ENCODE measurements at places on chromosomes 13 and 19. TPM values are rescaled to one million over a fixed set of nuclear protein-coding genes. Genes with fewer than 3 reads are reported as not detected.
A peak's percentile ranks its signal among the peaks of the same experiment; 100 is the strongest.

GRCh38 chr19:16417660-16418596, 53.8 kb downstream of the EPS15L1 start:
- peak; percentile 87 for DNase-seq

- no peak for DNase-seq
Measured at GRCh38 chr13:75506018-75506417, 24.0 kb upstream of the TBC1D4 start.

Gene PIAS4
- total RNA-seq = 13.7 TPM

DNA sequence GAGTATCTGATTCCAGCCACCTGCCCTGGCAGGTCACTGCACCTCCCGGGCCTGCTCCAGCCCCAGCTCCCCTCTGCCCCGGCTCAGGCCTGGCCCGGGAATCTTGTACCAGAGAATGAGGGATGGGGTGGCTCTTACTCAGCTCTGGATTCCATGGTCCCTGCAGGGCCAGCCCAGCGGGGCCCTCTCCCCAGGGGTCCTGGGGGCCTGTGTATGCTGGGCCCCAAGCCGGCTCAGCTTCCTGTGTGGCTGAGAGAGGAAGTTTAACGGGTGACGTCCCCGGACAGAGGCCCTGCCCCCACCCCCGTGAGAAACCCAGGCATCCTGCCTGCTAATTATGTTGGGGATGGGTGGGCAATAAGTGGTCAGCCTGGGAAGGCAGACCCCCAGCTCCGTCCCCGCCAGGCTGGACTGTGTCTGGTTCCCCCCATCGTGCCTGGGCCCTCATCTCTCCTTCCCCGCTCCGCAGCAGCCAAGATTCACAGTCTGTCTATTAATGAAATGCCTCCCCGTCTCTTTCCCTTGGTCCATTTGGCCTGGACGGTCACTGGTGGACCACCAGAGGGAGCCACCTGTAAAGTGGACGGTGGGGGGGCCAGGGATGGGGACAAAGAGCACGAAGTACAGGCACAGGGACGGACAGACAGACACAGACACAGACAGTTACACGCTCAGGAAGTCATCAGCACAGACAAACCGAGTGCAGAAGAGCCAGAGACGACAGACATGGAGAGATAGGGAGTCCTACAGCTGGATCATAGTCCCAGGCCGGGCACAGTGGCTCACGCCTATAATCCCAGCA, at the start of gene DENND1C:
Gene DENND1C (minus strand): TSS at position 247 of the 802 bp plus-strand sequence. CDS start 92 bp downstream, at position 155.
- peak; percentile 68 for DNase-seq

GRCh38 chr19:36482876-36483275, 6.5 kb downstream of the ZNF566 start:
- no peak for DNase-seq

- DNase-seq = no peak
Measured at GRCh38 chr13:29832761-29833298, 17.6 kb downstream of the UBL3 start.

GRCh38 chr19:31002518-31003244, 346.6 kb downstream of the TSHZ3 start:
- no peak for DNase-seq

Gene KLK15
- total RNA-seq = not detected

DNA sequence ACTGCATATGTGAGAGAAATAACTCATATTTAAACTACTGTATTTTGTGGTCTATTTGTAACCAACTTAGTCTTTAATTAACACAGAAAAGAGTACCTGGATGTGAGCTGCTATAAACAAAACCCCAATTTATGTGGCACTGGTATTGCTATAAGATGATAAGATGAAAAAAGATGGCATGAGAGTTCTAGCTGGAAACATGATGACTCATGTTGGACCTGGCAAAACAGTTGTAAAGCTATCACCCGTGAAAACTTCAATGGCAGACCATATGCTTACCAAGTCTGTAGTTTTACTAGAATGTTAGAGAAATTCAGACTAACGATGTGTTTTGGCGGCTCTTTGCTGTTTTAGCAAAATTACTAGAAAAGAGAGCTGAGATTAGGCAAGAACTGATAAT, 69.6 kb upstream of the PCDH9 start:
- no peak for DNase-seq

DNA sequence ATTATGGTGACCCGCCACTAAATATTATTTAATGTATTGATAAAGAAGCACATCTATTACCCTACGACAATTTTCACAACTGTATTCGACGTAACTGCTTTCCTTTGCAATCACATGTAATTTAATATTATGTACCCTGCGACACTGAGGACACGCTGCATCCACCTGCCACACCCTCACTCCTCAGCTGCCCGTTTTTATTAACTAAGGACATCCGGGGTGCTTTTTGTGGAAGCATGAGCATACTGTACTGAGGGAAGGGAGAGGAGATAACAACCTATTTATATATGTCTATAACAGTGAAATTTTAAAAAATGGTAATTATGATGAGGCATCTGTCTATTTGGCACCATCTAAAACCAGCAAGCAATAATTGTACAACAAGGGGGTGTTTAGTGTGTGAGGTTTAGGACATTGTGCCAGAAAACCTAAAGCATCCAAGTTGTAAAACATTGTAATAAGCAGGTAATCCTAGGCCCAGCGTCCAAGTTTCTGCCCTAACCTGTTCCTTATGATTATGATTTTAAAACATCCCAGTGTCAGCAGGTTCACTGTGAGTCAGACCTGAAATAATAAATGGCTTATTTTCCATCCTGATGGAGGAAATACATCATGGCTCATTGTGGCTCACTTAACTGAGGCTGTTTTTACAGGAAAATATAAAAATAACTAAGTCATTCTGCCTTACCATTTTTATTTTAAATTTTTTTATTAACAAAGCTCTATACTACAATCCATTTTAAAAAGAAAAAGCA, 56.3 kb downstream of the FOXO1 start:
- DNase-seq = no peak

DNA sequence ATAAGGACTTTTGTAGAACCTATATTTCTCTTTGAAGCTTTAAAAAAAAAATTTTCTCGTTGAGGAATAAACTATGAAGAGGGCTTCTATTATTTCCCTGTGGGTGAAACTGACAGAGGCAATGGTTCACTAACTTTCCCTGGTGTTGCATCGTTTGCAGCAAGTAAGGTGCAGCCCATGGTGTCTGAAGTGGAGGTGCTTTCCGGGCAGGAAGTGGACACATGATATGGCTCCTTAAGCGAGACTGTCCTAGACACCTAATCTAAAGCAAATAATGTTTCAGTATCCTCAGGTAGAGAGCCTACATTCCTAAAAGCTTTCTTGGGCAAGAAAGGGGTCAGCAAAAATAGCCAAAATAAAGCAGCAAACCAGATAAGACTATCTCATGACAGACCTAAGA, 437.6 kb upstream of the ARGLU1 start:
- no peak for DNase-seq

Gene KLK2
- not detected for total RNA-seq

Gene GPX4
- 388 TPM for total RNA-seq

Gene LINGO3
- 0.61 TPM for total RNA-seq

GRCh38 chr19:21482863-21483276, 22.5 kb upstream of the ZNF429 start:
- peak; percentile 83 for DNase-seq

GRCh38 chr19:5153601-5154128, 184.8 kb downstream of the KDM4B start:
- DNase-seq = peak; percentile 68

DNA sequence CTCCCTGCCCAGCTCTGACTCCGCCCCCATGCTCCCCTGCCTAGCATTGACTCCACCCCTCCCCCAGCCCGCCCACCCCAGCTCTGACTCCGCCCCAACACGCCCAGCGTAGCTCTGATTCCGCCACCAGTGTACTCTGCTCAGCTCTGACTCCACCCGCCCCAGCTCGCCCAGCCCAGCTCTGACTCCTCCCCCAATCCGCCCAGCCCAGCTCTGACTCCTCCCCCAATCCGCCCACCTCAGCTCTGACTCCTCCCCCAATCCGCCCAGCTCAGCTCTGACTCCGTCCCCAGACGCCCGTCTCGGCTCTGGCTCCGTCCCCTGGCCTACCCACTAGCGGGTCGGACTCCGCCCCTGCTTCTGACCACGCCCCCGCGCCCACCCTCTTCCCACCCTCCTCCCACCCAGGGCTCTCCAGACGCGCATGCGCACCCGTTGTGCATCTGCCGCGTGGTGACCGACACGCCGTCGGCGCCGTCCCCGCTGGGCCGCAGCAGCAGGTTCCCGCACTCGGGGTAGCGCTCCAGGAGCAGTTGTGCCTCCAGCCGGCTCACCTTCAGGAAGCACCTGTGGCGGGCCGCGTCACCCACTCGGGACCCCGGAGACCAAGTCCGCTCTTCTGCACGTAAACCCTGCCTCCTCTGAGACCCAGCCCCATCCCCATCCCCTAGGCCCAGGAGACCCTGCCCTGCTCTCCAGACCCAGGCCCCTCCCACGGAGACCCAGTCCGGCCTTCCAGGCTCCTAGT, 10.2 kb downstream of the STAP2 start:
- peak; percentile 89 for DNase-seq

DNA sequence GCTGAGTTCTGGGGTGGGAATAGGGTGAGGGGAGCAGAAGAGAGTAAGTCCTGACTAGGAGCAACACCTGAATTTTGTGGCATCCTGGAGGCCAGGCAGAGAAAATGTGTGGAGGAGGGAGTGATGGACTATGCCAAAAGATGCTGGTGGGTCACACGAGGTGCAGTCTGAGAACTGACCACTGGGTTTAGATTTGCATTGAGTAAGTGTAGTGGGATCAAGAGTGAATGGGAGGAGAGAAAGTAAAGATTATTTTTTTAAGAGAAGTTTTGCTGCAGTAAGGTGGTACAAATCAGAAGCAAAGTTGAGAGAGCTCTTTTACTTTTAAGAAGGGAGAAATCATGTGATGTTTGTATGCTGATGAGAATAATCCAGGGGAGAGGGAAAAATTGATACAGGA, 405.1 kb downstream of the DLEU7 start:
- DNase-seq = no peak

- no peak for DNase-seq
Measured at GRCh38 chr13:111866731-111867245, 200.2 kb upstream of the SOX1 start.

Gene VSTM2B
- total RNA-seq = not detected

Gene NKPD1
- total RNA-seq = under 0.01 TPM

- peak; percentile 37 for DNase-seq
Measured at GRCh38 chr19:38617764-38618589, at the start of gene MAP4K1. MAP4K1 (minus strand) TSS chr19:38617953; CDS start chr19:38617895, 58 bp downstream.

DNA sequence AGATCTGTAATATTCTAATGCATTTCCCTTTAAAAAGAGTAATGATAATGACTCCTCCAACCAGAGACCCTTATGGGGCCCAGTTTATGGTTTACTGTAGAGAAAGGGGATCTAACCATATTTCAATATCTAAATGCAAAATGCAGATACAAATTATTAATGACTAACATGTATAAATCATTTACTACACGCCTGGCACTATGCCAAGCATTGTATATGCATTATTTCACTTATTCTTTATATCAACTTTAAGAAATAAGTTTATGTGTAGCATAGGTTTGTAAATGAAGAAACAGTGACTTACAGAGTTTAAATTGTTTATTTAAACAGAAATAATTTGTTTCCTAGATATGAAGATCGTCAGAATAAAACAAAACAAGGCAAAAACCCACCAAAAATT, 86.2 kb upstream of the SCEL start:
- DNase-seq = no peak

Gene SLC17A7
- 0.47 TPM for total RNA-seq

- DNase-seq = no peak
Measured at GRCh38 chr19:48053856-48054255, 10.0 kb upstream of the CABP5 start.

DNA sequence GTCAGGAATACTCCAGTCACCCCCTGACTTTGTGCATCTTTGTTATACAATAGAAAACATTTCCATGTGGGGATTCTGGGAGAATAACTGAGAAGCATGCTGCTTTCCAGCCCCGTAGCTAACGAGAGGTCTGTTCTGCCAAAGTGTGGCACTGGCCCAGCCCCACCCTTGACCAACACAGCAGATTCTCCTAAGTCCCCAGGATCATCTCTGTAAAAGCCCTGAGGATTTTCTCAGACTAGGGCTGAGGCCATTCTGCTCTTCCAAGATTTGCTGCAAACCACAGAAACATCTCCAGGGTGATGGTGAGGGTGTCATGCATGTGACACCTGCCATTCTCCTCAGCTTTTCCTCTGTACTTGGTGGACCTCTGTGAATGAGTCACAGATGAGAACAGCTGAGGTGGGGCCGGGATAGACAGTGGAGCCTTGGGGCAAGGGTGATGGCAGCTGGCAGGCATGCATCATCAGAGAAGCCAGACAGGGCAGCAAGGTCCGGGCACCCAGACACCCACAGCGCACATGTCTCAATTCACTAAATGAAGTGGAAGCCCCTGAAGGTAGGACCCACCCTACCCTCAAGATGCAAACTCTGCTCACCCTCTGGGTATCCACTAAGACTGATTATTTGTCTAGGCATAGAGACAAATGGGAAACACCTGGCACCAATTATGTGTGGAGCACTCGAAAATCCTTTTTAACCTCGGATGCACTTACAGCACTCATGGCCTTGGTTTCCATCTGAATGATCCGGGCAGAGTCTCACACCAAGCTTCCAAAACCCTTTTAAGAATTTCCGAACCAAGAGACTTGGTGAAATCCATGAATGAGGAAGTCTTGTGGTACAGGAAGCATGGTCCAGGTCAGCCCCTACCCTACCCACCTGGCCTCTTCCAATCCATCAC, 20.1 kb upstream of the DOCK9 start:
- no peak for DNase-seq

Gene TMEM59L
- 2.8 TPM for total RNA-seq

Gene RGL3
- 18.5 TPM for total RNA-seq

Gene KLK4
- not detected for total RNA-seq

DNA sequence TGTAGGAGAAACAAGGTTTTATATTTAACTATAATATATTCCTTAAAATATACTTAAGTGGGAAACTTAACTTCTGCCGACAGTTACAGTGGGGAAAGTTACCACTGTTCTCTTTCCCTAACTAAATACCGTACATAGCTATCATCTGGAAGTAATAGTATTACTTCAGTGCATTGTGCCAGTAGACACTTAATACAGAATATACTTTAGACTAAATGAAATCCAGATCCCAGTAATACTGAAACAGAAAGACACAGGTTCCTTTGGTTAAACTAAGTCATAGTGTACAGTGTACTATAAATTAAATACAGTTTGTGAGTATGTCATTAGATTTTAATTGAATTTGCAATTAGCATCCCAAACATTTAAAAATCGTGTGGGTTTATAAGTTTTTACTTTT, 107.5 kb downstream of the PCCA start:
- no peak for DNase-seq

DNA sequence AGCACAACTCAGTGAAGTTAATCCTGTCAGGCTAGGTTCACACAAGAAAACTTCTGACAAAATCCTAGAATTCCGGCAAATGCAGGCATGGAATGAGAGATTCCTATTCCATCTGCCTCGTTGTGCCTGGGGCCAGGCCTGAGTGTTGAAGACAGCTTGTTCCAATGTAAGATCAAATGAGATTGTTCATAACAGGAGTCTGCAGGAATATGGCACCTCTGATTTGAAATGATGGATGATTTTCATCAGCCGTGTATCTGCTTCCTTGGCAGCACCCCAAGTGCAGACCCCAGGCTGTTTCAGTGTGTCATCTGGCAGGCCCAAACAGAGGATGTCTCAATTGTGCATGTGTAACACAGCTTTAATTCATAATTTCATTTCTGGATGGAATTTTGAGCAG, 35.3 kb upstream of the SACS start:
- no peak for DNase-seq

Gene CDX2
- 0.14 TPM for total RNA-seq

- DNase-seq = no peak
Measured at GRCh38 chr19:38862321-38863059, 12.7 kb upstream of the HNRNPL start.

- peak; percentile 95 for DNase-seq
Measured at GRCh38 chr19:14072535-14073260, at the start of gene MISP3. MISP3 (plus strand) TSS chr19:14072786; CDS start chr19:14073310, 524 bp downstream.
